ENCODE measurements at places on chromosomes 6 and 20. TPM values are rescaled to one million over a fixed set of nuclear protein-coding genes. Genes with fewer than 3 reads are reported as not detected.

GRCh38 chr6:104699593-104700329 lies 160.0 kb downstream of the HACE1 start:
- no peak overlapping the region for H3K27ac ChIP-seq
- DNase-seq: no peak
- H3K4me3 ChIP-seq: no peak overlapping the region
- H3K27me3 ChIP-seq: no peaks in the 10 kb centered on the region

GRCh38 chr6:89323511-89323971 lies 8.4 kb upstream of the GABRR2 start:
- no peak for DNase-seq
- no peak overlapping the region for H3K27ac ChIP-seq
- H3K4me1 ChIP-seq: no peaks in the 10 kb centered on the region
- H3K36me3 ChIP-seq: peaks cover 43% of the 10 kb centered on the region

- H3K4me3 ChIP-seq: no peak overlapping the region
- no peaks in the 10 kb centered on the region for H3K27me3 ChIP-seq
- no peak for DNase-seq
- H3K36me3 ChIP-seq: peaks cover 39% of the 10 kb centered on the region
- H3K4me1 ChIP-seq: no peaks in the 10 kb centered on the region
- H3K27ac ChIP-seq: no peak overlapping the region
Measured at GRCh38 chr6:43359831-43360230, 9.6 kb downstream of the ZNF318 start.

GRCh38 chr6:98037571-98037970 lies 754.6 kb upstream of the MMS22L start:
- no peaks in the 10 kb centered on the region for H3K4me1 ChIP-seq
- no peak for DNase-seq
- no peaks in the 10 kb centered on the region for H3K36me3 ChIP-seq
- H3K4me3 ChIP-seq: no peak overlapping the region

DNA sequence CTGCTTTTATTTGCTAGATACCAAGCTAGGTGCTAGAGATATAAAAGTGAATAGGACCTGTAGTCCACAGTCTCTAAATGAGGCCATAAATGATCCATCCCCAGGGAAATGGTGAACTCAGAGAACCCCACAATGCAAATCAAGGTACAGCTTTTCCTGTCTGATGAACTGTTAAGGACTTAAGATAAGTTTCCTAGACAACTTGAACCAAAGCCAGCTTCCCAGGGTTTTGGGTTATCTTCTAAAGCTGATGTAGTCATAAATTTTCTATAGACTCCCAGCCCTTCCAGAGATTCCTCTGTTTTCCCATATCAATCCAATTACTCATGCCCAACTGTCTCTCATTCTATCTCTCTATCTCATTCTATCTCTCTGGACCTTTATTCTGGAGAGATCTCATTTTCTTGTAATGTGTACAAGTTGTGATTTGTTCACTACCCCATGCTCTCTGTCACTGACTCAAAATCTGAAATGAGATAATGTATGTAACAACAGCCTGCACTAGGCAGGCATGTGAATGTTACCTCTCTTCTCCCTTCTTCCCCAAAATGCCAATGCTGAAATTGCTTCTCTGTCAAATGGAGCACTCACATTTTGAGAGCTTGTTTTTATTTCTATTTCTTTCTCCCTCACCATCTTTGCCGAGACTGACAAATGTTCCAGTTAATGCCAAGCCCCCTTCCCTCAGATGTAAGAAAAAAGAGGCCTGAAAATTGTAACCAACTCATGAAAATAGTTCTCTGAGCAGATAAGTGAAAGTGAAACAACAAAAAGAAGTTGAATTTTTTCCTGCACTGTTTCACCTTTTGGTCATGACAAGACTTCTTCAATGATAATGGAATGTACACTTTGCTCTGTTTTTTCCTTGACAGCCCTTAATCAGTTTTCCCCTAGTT lies 279.9 kb downstream of the SLC35F1 start:
- peak overlapping the region; percentile 61 for H3K27ac ChIP-seq
- no peak for DNase-seq
- peaks cover 3% of the 10 kb centered on the region for H3K27me3 ChIP-seq
- peak overlapping the region; percentile 31 for H3K4me3 ChIP-seq
- H3K36me3 ChIP-seq: peaks cover 2% of the 10 kb centered on the region
- H3K4me1 ChIP-seq: peaks cover 12% of the 10 kb centered on the region

DNA sequence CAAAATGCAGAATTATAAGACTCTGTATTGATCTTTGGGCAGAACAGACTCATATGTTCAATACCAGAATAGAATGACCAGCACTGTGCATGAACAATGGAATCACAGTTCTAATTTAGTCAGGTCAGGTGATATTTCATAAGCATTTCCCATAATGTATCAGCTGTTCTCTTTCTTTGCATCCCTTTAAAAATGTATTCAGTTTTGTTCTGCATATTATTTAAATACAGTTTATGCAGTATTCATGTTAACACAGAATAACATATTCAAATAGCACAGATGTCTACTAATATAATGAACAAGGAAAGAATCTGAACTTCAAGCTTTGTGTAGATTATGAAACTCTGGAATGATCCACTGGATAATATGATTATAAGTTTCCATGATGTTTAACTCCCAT lies 128.5 kb downstream of the LAMP5 start:
- no peak for DNase-seq
- H3K4me1 ChIP-seq: no peaks in the 10 kb centered on the region
- H3K4me3 ChIP-seq: no peak overlapping the region
- H3K27me3 ChIP-seq: no peaks in the 10 kb centered on the region
- H3K27ac ChIP-seq: no peak overlapping the region

GRCh38 chr20:63531686-63532448 lies 5.3 kb downstream of the PTK6 start:
- H3K4me1 ChIP-seq: no peaks in the 10 kb centered on the region
- no peak overlapping the region for H3K4me3 ChIP-seq
- H3K36me3 ChIP-seq: no peaks in the 10 kb centered on the region
- DNase-seq: no peak

GRCh38 chr6:122484760-122485159 lies 13.2 kb upstream of the SERINC1 start:
- no peak overlapping the region for H3K4me3 ChIP-seq
- H3K4me1 ChIP-seq: no peaks in the 10 kb centered on the region
- no peaks in the 10 kb centered on the region for H3K27me3 ChIP-seq
- H3K27ac ChIP-seq: no peak overlapping the region
- H3K36me3 ChIP-seq: no peaks in the 10 kb centered on the region

- no peaks in the 10 kb centered on the region for H3K4me1 ChIP-seq
- no peak overlapping the region for H3K27ac ChIP-seq
- DNase-seq: no peak
- no peaks in the 10 kb centered on the region for H3K36me3 ChIP-seq
- H3K4me3 ChIP-seq: no peak overlapping the region
- peaks cover 6% of the 10 kb centered on the region for H3K27me3 ChIP-seq
Measured at GRCh38 chr20:63502671-63503172, 3.8 kb upstream of the EEF1A2 start.

DNA sequence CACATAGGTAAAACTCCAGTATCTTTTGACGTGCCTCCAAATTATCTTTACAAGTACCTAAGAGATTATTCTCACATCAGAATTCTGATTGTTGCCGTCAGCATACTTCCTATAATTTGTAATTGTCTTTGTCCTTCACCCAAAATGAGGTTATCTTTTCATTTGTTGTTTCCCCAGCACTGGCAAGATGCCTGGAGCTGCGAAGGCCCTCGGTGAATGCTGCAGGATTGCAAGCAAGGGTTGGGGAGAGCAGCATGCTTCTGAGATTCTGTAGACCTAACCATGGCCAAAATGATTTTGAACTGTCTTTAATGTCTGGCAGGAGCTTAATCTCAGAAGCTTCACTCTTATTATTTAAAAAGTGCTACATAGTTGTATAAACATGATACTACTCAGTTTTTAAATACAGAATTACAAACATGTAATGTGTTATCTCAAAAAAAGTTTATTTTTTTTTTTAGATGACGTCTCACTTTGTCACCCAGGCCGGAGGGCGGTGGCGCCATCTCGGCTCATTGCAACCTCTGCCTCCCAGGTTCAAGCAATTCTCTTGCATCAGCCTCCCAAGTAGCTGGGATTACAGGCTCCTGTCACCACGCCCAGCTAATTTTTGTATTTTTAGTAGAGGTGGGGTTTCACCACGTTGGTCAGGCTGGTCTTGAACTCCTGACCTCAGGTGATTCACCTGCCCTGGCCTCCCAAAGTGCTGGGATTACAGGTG lies 88.7 kb downstream of the ELOVL5 start:
- DNase-seq: no peak
- no peaks in the 10 kb centered on the region for H3K27me3 ChIP-seq
- no peak overlapping the region for H3K27ac ChIP-seq
- no peaks in the 10 kb centered on the region for H3K4me1 ChIP-seq
- peaks cover 62% of the 10 kb centered on the region for H3K36me3 ChIP-seq

DNA sequence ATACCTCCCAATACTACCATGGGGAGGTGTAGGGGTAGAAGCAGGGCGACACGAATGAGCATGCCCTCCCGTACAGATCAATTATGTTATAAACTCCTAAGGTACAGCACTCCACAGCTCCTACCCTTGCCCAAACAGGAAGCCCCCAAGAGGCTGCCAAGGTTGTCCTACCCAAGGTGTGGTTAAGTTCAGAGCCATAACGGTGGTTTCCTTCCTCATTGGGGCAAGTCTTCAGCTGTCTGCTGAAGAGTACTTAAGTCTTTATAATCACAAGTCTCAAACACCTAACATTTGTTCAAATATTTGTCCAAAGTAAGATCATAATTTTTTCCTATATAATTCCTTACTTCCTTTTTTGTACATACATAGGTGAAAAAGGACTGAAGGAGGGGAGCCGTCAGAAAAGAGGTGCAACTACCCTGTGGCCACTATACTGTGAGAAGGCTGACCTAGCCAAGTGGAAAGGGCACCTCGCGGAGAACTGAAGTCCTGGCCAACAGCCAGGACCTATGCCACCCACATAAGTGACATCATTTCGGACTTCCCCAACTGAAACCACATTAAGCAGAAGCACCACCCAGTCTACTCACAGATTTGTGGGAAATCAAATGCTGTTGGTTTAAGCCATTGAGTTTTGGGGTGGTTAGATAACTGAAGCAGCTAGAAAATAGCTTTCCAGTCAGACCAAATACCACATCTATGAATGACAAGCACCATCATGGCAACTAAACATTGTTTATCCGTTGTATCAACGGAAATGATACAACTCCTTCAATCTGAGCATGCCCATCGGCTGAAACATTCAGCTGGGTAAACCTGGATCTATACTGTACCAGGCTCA lies 2.9 kb upstream of the RAB22A start:
- DNase-seq: peak; percentile 73
- H3K36me3 ChIP-seq: peaks cover 28% of the 10 kb centered on the region
- H3K4me1 ChIP-seq: peaks cover 59% of the 10 kb centered on the region

DNA sequence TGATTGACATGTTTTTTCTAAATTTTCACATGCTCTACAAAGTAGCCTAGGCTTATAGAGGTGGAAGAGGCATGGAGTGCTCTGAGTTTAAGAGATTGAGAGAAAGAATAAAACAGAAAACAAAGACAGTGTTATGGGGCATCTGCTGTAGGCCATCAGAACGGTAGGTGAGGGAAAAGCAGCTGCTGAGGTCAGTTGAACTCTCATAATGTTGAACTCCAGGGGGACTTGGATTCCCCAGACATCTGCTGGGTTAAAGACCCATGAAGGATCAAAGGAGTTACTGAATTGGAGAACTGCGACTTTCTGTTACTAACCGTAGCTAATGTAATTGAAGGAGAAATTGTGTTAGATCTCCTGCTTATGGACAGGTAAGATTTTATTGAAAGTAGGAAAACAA lies 333.9 kb downstream of the TFAP2B start:
- H3K4me1 ChIP-seq: no peaks in the 10 kb centered on the region
- no peaks in the 10 kb centered on the region for H3K36me3 ChIP-seq
- no peak overlapping the region for H3K27ac ChIP-seq

DNA sequence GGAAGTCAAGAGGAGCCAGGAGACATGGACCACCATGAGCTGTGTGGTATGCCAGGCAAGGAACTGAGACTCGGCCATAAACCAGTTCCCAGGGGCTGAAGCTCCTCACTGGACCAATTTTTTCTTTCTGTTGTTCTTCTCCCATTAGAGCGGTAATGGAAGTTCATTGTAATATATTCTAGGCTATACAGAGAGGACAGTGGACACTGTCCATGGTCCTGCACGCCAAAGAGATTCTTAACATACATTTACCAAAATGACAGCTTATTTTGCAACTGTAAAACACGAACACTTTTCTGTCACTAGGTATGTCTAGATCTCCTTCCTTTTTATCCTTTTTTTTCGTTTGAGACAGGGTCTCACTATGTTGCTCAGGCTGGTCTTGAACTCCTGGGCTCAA lies 13.1 kb upstream of the DSN1 start:
- DNase-seq: no peak
- no peaks in the 10 kb centered on the region for H3K4me1 ChIP-seq
- H3K27ac ChIP-seq: no peak overlapping the region
- H3K27me3 ChIP-seq: peaks cover 4% of the 10 kb centered on the region
- no peak overlapping the region for H3K4me3 ChIP-seq

DNA sequence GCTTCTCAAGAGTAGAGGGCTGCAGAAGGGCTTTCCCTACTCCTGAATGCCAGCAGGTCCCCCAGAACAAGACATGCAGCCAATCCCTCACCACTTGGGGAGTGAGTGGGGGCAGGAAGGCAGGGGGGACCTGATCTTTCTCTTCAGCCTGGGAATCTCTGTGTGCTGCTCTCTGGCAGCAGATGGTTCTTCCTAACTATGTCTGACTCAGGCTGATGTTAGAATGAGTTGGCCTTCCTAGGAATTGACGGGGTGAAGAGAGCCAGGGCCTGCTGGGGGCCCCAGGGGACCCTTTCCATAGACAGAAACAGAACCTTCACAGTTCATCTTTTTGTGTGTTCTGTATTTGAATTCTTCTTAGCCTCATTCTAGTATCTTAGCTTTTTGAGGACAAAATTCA lies 29.0 kb upstream of the TCP11 start:
- no peak overlapping the region for H3K27ac ChIP-seq
- DNase-seq: no peak
- peaks cover 19% of the 10 kb centered on the region for H3K4me1 ChIP-seq
- no peak overlapping the region for H3K4me3 ChIP-seq
- peaks cover 23% of the 10 kb centered on the region for H3K27me3 ChIP-seq

Gene ZNF334
- 1.2 TPM for total RNA-seq

Gene TMEM170B
- 0.86 TPM for total RNA-seq

Gene RBM38
- total RNA-seq: 90.4 TPM

Gene CST2
- not detected for total RNA-seq

Gene TMEM239
- total RNA-seq: not detected

Gene STX11
- 24.7 TPM for total RNA-seq

Gene PAK5
- total RNA-seq: not detected

Gene GPR6
- not detected for total RNA-seq

Gene TBC1D7
- 28.2 TPM for total RNA-seq

Gene PSORS1C1
- total RNA-seq: 0.26 TPM
